ENCODE measurements at places on chromosomes 1 and 21. TPM values are rescaled to one million over a fixed set of nuclear protein-coding genes. Genes with fewer than 3 reads are reported as not detected.

Gene PLA2G2D
- total RNA-seq = 0.14 TPM

Gene GSTM1
- 14.7 TPM for total RNA-seq

Gene CENPF
- total RNA-seq = 0.08 TPM

Gene UBE2U
- total RNA-seq = not detected

- no peak for DNase-seq
These were observed 70.1 kb upstream of the PTBP2 start for GRCh38 chr1:96651517-96651916.

DNA sequence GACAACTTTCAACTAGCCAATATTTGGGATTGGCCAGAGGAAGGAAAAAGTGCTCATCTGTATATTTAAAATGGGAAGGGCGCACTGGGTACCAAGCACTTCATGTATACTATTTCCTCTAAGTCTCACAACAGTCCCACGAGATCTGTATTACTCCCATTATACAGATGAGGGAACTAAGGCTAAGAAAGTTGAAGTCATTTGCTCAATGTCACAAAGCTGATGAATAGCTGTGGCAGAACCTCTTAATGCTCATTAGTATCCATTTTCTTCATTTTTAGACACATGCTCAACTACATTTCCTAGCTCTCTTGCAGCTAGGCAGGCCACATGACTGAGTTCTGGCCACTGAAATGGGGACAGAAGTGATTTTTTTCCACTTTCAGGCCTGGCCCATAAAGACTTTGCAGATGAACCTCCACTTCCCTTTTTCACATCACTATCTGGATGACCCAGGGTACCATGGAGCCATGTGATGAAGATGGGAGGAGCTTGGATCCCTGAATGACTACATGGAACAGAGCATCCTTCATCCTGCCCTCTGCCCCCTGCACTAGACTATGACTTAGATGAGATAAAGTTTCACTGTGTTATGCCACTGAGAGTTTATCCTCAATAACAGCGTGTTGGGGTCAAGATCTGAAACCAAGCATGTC is 31.8 kb downstream of the ATF3 start:
- DNase-seq = no peak

DNA sequence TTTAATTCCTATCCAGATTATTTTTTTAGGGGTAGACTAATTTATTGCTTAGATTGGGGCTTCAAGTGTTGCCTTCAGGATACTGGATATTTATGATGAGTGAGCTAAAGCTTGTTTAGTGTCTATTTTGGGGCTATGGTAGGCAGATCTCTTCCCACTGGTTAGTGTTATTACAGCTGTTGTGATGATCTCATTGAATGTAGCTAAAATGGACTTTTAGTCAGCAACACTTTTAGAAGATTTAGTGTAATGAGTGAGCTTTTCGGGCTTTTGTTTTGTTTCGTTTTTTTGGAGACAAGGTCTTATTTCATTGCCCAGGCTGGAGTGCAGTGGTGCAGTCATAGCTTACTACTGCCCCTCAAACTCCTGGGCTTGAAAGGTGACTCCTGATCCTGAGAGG is 14.2 kb downstream of the THRAP3 start:
- DNase-seq = no peak

DNA sequence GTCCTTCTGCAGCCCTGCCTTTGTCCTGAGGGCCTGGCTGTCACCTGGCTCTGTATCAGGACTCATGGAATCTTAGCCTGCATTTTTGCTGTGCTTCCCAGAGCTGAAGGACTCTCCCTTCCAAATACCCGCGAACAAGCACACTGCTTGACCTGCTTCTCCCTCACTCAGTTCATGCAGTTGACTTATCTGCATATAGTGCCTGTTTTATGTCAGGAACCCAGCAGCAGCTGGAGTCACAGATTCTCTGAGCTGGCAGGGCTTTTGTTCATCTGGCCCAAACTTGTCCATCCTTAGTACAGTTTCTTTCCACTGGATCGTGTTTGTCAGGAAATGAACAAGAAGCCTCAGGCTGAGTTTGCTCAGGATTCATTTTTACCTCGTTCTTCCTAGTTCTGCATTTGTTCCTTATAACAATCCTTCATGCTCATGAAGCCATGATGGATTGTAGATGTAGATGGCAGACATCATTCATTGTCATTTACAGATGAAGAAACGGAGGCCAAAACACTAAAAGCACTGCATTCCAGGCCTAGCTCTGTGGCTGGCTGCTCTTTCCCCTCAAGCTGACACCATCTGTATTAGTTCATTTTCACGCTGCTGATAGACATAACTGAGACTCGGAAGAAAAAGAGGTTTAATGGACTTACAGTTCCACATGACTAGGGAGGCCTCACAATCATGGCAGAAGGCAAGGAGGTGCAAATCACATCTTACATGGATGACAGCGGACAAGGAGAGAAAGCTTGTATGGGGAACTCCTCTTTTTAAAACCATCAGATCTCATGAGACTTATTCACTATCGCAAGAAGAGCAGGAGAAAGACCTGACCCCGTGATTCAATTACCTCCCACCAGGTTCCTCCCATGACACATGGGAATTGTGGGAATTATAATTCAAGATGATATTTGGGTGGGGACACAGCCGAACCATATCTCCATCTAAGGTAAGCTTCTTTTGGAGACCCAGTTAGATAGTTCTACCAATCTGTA is 150.9 kb downstream of the HIVEP3 start:
- DNase-seq = no peak

DNA sequence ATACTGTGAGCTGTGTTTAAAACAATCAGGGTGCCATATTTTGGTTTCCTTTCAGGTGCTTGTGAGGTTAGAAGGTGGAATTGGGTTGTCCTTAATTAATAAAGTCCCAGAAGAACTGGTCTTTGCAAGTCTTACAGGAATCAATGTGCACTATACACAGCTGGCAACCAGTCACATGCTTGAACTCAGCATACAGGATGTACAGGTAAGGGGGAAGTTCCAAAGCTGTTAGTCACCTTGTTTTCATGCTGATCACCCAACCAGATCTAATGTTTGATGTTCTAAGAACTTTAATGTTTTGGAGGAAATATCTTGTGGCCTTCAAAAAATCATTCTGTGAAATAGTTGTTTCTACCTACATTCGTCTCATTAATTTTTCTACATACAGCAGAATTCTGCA is 156.3 kb downstream of the VPS13D start:
- no peak for DNase-seq

DNA sequence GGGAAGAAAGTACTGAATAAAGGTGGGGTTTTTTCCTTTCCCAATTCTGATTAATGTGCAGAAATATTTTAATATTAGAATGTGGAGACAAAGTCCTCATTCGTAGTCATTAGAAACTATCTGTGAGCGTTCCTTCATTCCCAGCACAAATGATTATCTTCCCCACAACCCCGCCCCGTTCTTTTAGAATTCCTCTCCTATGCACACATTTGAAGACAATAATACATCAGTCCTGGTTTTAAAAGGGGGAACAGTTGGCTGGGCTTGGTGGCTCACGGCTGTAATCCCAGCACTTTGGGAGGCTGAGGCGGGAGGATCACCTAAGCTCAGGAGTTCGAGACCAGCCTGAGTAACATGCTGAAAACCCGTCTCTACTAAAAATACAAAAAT is 876 bp downstream of the ALDH9A1 start:
- no peak for DNase-seq

GRCh38 chr1:10716840-10717239 is 79.6 kb downstream of the CASZ1 start:
- DNase-seq = no peak

DNA sequence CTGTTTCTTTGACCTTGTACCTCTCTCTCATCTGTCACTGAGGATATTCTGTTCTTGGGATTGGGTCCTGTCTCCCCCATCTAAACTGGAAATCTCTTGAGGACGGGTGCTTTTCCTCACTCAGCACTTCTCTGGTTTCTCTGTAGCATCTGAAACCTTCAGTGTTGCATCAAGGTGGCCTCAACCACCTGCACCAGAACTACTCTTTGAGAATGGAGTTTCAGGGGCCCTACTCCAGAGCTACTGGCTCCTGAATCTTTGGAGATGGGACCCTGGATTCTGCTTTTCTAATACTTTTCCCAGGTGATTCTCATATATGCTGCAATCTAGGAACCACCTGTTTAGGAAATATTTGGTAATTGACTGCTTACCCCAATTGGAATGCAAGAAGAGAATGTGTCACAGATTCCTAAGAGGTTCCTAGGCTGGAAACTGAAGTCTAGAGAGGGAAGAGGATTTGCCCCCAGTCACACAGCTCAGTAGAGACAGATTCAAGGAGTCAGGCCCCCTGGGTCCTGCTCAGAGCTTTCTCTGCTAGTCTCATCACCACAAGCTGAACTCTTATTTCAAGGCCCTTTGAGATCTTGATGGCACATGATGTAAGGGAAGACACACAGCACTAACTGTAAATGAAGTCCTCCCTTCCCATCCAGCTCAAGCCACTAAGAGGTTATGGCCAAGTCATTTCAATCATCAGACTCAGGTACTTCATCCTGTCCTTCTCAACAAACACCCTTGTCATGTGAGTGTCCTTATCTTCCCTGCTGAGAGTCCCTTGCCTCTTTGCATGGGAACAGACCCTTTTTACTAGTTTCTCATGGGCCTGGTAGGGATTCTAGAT is 48.7 kb downstream of the EIF2D start:
- DNase-seq = no peak

DNA sequence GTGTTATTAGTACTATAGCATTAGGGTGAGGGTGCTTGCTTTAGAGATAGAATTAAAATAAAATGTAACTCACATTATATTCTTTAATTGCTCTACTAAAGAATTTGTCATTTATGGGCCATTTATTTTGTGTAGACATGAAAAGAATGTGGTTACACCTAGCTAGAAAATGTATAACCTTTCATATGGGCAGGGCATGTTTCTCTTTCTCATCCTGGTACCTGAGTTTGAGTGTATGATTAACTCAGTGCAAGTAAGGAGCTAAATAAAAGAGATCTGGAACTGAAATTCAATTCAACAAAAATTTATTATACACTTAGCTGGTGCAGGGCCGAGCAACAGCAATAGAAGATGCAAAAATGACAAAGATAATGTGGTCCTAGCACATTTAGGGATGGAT is 47.4 kb downstream of the MAP3K7CL start:
- no peak for DNase-seq
